ENCODE measurements at places on chromosomes 7 and 10.

- DNase-seq = no peak
- H3K27me3 ChIP-seq = no peaks in the 10 kb centered on the region
- no peak overlapping the region for H3K4me3 ChIP-seq
- H3K36me3 ChIP-seq = no peaks in the 10 kb centered on the region
- no peak overlapping the region for H3K27ac ChIP-seq
Measured at GRCh38 chr7:80272560-80273239, 138.1 kb downstream of the GNAI1 start.

- no peak for DNase-seq
- H3K4me3 ChIP-seq = no peak overlapping the region
- peaks cover 3% of the 10 kb centered on the region for H3K4me1 ChIP-seq
- no peaks in the 10 kb centered on the region for H3K36me3 ChIP-seq
- no peaks in the 10 kb centered on the region for H3K27me3 ChIP-seq
Measured at GRCh38 chr10:128929767-128930166, 537.3 kb upstream of the MGMT start.

GRCh38 chr7:55016061-55016745 lies 2.6 kb upstream of the EGFR start:
- peaks cover 54% of the 10 kb centered on the region for H3K27me3 ChIP-seq
- no peaks in the 10 kb centered on the region for H3K36me3 ChIP-seq
- H3K4me3 ChIP-seq = no peak overlapping the region
- no peak for DNase-seq
- H3K4me1 ChIP-seq = peaks cover 5% of the 10 kb centered on the region
- H3K27ac ChIP-seq = no peak overlapping the region

DNA sequence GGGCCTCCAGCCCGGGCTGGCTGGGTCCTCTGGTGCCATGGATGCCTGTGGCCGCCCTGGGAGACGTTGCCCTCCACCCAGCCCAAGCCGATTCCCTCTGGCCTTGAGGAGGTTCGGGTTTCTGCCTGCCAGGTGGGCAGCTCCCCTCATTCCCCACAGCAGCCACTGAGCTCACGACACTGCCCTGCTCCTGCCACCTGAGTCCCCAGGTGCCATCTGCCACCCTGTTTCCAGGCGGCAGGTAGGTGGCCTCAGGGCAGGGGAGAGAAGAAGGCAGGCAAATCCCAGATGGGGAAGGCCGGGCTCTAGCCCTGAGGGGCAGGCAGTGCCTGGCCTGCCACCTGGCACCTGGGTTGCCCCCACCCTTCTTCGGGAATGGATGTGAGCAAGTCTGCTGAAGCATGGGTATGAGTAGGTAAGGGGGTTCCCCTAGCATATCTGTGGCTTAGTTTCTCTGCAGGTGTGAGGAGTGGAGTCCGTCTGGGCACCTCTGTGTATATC lies 92.2 kb upstream of the PPIF start:
- no peaks in the 10 kb centered on the region for H3K36me3 ChIP-seq
- no peak overlapping the region for H3K27ac ChIP-seq
- no peaks in the 10 kb centered on the region for H3K27me3 ChIP-seq
- H3K4me3 ChIP-seq = no peak overlapping the region

DNA sequence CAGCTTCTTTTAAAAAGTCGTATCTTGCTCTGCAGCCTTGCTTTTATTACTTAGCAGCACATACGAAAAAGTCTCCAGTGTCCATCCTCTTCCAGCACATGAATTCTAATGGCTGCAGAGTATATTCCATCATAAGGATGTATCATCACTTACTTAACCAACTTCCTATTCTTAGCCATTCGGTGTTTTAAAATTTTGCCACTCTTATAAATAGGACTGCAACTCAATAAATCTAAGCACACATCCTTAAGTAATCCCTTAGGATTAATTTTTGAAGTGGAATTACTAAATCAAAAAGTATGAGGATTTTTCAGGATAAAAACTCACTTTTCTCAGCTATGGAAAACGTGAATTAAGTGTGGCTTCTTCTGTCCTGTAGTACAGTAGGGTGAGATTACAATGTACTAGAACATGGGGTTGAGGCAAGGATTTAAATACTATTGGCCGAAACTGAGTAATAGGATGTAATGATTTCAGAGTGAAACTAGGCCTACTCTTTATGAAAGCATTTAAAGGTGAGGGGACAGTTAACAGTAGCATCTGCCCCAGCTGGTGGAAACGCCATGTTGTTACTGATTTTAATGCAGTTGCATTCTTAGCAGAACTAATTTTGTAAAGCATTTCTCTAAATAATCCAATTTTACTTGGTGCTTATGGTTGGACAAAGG lies 1035.5 kb downstream of the LRMDA start:
- H3K27me3 ChIP-seq = no peaks in the 10 kb centered on the region
- H3K4me1 ChIP-seq = 0 out of 2 replicates have a peak, but pooled peaks cover 4% of the 10 kb centered on the region

DNA sequence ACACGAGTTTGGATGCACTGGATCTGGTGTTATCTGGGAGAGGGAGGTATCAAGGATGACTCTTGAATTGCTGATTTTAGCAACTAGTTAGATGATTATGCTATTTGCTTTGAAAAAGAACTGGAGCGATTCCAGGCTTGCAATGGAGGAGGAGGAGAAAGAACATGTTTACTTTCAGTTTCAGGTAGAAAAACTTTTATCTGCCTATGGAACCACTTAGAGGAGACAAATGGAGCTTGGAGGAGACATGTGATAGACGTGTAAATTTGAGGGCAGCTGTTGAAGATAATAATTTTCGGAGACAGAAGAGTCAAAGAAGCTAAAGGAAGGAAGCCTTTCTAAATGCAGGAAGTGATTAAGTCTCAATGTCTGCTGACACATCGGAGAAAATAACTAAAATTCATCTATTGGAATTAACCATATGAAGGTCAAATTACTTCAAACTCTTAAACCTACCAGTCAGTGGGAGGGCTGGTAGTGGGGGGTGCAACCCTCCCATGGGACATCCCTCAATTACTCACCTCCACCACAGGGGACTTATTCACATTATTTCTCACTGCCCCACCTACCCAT lies 56.4 kb upstream of the GNAI1 start:
- no peak overlapping the region for H3K4me3 ChIP-seq
- DNase-seq = no peak
- peaks cover 9% of the 10 kb centered on the region for H3K4me1 ChIP-seq
- H3K27ac ChIP-seq = no peak overlapping the region

DNA sequence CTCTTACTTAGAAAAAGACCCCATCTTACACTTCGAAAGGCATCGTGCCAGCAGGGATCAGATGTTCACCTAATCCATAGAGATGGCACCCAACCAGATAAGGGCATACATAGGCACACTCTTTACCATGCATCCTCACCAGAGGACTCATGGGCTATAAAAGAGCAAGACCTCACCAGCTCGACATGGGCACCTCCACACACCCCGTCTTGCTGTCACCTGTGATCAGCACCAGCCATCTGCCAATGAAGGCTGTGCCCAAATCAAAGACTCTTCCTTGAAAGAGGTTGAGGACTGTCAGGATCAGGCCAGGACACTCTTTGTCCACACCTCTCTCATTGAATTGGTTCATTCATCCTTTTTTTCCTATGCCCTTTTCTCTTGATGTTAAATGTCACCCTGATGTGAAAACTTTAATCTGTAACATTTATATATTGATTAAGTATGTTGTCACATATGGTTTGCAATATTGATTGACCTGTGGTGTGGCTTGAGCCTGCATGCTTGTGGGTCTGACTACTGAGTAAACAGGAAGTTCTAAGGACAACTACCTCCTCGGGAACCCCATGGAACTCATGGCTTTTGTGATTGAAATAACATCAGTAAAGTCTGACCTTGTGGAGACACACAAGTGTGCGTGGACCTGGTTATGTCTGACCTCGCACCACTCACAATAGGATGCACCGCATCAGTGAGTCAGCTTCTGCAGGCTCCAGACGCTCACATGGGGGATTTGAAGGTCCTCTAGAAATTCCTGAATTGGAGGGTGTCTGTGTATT lies 75.5 kb downstream of the HTR5A start:
- H3K36me3 ChIP-seq = no peaks in the 10 kb centered on the region
- H3K4me3 ChIP-seq = no peak overlapping the region
- H3K27ac ChIP-seq = no peak overlapping the region
- no peak for DNase-seq

All from WTC11 (cell line).